Hematopoietic multipotent progenitor cell (in vitro differentiated cells): ENCODE measurements at places on chromosomes 13 and 19. TPM values are rescaled to one million over a fixed set of nuclear protein-coding genes. Genes with fewer than 3 reads are reported as not detected.
A peak's percentile ranks its signal among the peaks of the same experiment; 100 is the strongest.

GRCh38 chr19:40702337-40703012, 12.0 kb upstream of the NUMBL start:
- DNase-seq, result no peak

DNA sequence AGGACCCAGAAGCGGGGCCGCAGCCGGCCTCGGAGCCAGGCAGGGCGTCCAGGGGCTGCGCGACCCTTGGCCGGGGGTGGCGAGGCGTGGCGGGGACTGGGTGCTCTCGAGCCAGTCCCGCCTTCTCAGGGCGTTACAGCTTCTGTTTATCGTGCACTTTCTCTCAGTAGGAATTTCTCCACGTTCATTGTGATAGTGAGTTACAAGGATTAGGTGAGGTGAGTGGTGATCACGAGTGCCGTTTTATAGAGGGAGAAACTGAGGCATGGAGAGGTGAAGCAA, 600 bp downstream of the AP1M1 start:
- no peak for DNase-seq

DNA sequence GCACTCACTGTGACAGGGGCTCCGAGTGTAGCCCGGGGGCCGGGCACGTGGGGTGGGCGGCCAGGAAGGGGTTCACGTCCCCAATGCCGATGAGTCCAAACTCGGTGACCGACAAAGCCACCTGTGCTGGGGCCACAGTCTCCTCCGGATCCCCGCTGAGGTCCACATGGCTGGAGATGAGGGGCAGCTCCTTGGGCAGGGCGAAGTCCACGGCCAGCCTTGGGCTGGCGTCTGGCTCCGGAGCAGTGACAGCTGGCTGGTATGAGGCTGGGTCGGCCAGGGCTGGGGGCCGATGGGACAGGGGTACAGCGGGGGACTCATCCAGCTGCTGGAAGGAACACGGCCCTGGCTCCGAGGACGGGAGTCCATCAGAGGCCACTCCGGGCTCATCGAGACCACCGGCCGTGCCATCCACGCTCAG, 15.9 kb upstream of the PLPP2 start:
- no peak for DNase-seq

- no peak for DNase-seq
These were observed 91.7 kb downstream of the TSHZ3 start for GRCh38 chr19:31257426-31258130.

DNA sequence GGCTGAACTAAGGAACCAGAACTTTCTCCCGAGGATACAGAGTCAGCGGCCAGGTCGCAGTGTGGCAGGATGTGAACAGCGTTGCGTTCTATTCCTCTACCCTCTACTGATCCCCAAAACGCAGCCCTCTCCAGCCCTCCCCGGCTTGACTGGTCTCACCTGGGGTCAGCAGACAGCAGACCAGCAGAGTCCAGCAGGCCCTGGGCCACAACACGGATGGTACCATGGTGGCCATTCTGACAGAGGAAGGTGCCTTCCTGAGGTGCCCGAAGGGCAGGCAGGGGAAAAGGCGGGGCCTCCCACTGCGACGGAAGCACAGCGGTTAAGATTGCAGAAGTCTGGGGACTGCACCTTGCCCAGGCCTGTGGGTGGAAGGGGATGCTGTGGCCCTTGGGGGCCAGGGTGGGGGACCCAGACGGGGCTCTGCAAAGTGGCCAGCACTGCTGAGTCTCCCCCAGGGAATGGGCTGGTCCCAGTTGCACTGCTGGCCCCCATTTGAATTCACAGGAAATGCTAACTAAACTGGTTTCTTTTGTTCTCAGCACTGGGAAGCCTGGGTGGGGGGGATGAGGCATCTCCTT, at the start of gene ICAM3:
TSS of gene ICAM3 (minus strand) at position 245 of the 581 bp plus-strand sequence. CDS start at position 235, 10 bp downstream.
- peak; percentile 68 for DNase-seq

DNA sequence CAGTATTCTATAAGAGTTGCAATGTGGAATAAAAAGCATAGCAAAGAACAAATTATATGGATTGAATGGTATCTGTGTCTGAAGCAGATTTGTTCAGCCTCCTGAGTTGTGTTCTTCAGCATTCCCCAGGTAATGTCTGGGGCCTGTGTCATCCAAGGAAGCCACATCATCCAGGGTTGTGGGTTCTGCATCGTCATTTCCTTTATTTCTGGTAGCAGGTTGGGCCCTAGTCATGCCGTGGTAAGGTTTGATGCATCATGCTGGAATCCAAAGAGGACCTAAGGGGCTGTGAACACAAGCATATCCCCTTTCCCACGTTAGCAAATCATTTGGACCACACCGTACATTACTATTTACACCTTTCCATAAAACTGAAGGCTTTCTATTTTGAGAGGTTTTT, 131.0 kb upstream of the ZNF91 start:
- no peak for DNase-seq

DNA sequence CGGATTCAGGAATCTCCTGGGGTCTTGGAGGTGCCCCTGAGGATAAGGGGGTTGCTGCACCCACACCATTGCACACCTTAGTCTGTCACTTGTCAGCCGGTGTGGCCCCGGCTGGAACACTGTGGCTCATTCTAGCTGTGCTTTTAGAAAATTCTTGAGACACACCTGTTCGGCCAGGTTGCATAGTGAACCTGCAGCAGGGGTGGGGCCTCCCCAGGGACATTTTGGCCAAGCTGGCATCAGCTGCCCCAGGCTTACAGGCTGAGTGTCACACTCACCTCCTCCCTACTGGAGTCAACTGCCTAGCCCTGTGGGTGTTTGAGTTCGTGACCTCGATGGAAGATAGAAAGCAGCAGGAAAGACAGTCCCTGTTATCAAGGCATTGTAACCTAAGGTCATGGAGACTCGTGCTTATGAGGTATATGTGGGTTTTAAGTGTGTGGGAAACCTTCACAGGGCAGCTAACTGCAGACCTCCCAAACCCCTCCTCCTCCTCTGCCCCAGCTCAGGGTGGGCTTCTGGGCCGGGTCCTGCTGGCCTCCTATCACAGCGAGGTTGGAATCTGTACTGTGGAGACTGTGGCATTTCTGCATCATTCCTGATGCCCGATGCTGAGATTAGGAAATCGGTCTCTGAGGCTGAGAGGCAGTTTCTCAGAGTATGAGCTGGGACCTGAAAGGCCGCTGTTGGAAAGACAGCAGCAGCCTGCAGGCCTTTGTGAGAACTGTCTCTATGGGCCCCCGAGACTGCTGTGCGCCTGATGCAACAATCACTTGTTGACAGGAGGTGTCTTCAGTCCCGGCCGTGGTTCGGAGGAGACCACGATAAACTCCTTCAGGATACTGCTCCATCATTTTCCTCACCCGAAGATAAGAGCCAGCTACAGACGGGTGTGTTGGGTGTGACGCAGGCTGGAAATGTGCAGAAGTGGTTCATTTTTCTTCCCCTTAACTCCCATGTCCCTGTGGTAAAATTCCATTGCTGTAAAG, 72.2 kb downstream of the ATP11A start:
- no peak for DNase-seq

DNA sequence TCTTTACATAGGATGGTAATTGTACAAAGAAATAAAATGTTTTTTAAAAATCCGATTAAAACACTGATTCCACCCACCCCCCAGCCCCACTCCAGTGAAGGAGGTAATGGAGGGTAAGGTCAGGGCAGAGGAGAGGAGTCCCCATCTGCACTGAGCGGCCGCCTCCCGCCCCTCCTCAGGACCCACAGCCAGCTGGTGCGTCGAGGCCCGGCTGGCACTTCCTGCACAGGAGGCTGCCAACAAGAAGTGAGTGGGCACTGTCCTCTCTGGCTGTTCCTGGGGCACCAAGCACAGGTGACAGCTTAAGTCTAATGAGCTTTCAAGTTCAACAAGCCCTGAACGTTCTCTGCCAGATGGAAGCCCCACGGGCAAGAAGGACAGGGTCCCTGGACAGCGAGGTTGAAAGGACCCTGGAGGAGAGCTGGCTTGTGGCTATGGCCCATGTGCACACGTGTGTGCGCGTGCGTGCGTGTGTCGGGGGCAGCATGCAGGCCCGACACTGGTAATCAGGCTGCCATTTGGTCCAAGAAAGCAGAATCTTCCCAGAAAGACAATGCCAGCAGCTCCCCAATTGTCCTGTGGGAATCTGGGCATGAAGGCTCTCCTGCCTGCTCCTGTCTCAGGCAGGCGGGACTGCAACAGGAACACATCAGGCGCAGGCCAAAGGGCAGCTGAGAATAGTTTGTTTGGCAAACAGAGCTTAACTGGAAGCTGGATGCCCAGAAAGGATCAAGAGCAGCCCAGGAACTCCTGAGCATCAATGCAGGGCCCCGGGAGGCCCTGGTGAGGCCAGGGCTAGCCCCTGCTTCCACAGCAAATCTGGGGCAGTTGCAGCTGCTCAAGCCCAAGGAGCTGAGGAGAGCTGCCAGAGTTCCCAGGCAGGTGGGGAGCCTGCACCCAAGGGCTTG, 15.1 kb upstream of the EPHX3 start:
- no peak for DNase-seq

DNA sequence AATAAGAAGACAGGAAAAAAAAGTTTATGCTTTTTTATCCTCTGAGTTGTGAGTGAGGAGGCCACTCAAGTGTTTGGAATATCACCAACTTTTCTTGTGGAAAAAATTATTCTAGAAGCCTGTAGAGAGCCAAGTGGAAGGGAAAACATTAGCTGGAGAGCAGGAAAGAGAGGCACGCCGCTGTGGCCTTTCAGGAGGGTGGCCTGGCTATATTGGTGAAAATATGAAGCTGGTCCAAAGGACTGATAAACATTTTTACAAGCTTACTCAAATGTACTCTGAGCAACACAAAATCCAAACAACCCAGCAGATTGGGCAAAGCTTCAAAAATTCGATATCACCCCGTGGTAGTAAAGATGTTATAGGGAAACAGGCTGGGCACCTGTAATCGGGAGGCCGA, 2.3 kb upstream of the EIF3G start:
- no peak for DNase-seq

- no peak for DNase-seq
These were observed 7.3 kb downstream of the PPP6R1 start for GRCh38 chr19:55251341-55252081.

DNA sequence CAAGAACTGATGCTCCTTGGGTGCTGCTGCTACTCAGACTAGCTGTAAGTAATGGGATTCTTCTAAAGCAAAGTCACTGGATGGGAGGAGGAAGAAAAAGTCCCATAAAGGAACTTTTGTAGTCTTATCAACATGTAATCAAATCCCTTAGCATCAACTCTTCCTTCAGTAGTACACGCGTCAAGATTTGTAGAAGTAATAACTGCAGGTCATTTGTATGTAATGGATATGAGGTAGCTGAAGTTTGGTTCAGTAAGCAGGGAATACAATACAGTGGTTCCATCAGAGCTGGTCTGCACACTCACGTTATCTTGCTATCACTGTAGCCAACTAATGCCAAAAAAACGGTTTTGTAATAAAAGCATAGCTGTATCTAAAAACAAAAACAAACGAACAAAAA, 72.4 kb upstream of the ZDHHC20 start:
- DNase-seq, result no peak

DNA sequence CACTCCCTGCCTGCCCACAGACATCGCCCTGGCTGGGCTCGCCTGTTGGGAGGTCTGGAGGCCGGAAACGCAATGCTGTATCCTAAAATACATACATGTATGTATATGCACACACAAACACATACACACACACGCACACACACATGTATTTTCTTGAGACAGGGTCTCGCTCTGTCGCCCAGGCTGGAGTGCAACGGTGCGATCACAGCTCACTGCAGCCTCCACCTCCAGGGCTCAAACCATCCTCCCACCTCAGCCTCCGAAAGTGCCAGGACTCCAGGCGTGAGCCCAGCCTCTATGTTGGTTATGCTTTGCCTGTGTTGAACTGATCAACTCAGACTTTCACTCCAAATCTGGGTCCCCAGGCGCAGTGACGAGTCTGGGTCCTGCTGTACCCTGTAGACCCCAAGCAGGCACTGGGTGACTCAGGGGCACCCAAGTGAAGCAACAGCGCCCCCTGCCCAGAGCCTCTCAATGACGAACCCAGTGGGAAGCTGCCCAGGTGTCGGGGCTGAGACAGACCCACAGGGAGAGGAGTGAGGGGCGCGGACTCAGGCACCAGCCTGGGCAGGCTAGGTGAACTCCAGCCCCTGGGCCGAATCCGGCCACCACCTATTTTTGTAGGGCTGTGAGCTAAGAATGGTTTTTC, 27.4 kb upstream of the CACTIN start:
- no peak for DNase-seq

GRCh38 chr19:45507872-45508416, 665 bp downstream of the VASP start:
- DNase-seq, result no peak

The DHPS gene
- 102 TPM for total RNA-seq

The ZNF575 gene
- total RNA-seq, result 0.81 TPM

The SAFB2 gene
- 52.0 TPM for total RNA-seq

The DPF1 gene
- 6.5 TPM for total RNA-seq

The RFPL4AL1 gene
- total RNA-seq, result not detected

The NANOS3 gene
- total RNA-seq, result 2.7 TPM

The ZNF682 gene
- total RNA-seq, result 1.6 TPM
